8988T (cell line): ENCODE measurements at places on chromosomes 6 and 20.
A peak's percentile ranks its signal among the peaks of the same experiment; 100 is the strongest.

- DNase-seq = no peak
Observed at GRCh38 chr20:7695635-7696034, 244.6 kb downstream of the HAO1 start.

DNA sequence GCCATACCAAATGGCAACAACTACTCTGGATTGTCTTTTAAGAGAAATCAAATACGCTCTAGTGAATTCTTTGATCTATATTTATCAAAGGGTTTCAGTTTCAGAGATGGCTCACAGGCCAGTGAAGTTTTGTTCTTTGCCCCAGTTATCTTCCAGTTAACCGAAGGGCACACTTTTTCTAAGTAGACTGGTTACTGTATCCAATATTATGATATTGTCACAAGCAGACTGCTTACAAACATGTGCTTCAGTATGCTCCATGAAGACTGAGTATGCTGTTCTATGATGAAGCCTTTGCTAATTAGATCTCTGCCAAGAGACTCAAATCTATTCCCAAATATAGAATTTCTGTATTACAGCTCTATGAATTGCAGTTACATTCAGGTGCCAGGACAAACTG lies 181.1 kb downstream of the REV3L start:
- no peak for DNase-seq

DNA sequence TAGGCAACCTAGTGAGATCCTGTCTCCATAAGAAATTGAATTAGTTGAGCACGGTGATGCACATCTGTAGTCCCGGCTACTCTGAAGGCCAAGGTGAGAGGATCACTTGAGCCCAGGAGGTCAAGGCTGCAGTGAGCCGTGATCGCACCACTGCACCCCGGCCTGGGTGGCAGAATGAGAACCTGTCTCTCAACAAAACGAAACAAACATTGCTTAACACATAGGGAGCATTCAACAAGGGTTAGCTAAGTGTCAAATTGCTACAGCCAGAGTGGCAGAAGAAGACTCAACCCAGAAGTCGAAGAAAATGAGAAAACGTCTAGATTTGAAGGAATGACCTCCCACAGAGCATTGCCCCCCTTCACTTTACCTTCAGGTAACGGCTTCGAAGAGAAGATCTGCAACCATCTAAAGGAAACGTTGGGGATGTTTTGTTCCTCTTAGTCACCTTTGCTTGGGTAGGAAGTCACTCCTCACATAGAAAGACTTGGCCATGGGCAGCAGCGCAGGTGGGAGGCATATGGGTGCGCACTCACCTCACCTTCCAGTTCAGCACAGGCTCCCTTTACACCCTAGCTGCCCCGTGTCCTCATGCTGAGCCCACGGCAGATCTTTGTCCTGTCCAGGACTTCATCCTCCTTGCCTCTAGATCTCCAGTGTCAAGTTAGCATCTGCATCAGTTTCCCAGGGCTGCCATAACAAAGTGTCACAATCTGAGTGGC lies 63.7 kb upstream of the SHLD1 start:
- no peak for DNase-seq

- DNase-seq = no peak
Observed at GRCh38 chr6:53361549-53362031, 12.8 kb upstream of the ELOVL5 start.

DNA sequence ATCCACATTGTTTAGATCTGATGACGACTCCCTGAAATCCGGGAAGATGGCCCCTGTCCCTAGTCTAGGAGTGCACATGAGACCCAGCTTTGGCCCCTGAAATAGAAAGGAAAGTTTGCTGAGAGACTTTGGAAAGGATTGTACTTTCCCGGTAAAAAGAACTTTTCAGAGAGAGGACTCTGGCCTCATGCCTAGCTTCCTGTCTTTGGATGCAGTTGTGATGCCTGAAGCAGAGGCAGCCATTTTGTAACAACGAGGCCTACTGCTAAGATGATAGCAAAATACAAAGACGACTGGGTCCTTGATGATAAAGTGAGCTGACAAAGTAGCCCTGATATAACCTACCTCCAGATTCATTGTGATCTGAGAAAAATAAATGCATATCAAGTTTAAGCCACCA lies 6.9 kb downstream of the CPNE5 start:
- no peak for DNase-seq

DNA sequence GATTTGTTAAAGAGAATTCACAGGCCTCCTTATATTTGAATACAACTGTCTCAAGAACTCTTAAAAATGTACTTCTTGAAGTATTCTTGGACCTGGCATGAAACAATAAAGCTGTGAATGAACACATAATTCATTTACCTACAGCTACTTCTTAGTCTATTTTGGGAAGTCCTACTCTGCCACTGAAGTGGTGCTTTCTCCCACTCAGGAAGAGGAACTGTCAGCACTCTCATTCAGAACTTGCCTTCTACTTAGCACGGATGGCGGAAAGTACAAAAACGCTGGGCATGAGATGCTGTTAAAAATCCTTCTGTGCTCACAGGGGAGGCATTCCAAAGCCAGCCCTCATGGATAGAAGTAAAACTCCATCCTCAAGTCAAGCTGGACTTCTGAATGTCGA lies 144.8 kb upstream of the LAMP5 start:
- DNase-seq = no peak

DNA sequence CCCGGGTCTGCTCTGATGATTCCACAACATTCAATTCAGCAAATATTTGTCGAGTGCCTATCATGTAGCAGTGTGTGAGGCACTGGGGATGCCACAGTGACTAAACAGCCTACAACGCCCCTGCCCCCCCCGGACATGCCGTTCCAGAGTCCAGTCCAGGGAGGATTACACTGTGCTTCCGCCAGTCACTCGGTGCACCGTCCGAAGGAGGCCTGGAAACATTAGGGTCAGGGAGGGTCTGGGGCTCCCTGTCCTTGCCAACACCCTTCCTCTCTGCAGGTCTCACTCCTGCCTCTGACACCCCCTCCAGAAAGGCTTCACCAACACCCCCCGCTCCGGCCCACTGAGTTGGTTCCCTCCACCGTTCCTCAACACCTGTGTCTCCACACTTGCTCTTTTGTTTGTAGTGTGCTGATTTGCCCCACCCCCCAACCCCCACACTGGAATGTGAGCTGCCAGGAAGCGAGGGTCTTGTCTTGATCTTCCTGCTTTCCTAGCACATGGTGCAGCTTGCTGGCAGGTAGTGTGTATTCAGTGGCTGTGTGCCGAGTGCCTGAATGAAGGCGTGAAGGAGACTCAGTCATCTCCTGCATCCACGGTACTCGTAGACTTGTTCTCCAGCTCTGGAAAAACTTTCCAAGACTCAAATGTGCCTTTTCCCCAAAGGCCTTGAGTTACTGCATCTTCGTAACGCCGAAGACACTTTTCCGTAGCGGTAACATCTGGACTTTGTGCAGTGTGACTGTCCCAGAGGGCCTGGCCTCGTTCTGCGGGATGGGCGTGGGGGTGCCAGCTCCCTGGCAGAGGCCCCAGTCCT lies 150.4 kb downstream of the ZDHHC14 start:
- no peak for DNase-seq

- peak; percentile 72 for DNase-seq
Observed at GRCh38 chr6:85593438-85594196, at the start of gene SNX14. Gene SNX14 (minus strand): TSS chr6:85593858. CDS start chr6:85593718, 140 bp downstream.

- no peak for DNase-seq
Observed at GRCh38 chr6:1615151-1615852, 5.6 kb downstream of the FOXC1 start.

DNA sequence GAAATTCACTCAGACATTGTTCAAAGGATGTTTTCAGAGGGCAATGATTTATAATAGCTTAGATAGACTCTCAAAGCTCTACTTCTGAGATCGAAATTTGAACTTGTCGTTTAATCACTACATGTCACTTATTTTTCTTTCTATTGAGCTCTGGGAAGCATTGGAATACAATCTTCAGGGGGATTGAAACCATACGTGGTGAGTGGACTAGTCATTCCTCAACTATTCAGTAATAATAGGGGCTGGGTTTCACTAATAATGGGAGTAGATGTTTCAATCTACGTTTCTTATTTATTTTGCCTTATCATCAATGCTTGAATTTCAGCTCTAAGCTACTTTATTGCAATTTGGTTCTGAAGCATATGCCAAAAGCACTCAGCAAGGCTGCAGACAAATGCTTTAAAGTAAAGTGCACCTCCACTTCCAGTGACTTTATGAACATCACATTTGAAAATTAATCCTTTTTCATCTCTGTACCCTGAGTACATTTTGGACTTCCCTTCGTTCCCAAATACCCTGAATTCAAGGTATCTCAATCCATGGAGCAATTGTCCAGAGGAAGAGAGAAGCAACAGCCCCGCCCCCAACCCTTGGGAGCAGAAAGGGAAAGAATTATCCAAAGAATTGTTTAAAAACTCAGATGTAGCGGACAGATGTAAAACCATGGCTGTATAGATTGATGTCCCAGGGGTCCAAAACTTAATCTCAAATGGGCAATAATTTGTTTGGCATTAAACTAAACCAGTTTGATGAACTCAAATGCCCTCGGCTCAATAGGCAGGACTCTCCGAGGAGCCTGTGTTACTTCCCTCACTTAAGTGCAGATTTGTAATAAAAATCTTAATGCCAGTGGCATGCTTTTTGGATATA lies 68.1 kb downstream of the HFE start:
- DNase-seq = no peak

- no peak for DNase-seq
Observed at GRCh38 chr6:16471910-16472297, 233.5 kb downstream of the GMPR start.

DNA sequence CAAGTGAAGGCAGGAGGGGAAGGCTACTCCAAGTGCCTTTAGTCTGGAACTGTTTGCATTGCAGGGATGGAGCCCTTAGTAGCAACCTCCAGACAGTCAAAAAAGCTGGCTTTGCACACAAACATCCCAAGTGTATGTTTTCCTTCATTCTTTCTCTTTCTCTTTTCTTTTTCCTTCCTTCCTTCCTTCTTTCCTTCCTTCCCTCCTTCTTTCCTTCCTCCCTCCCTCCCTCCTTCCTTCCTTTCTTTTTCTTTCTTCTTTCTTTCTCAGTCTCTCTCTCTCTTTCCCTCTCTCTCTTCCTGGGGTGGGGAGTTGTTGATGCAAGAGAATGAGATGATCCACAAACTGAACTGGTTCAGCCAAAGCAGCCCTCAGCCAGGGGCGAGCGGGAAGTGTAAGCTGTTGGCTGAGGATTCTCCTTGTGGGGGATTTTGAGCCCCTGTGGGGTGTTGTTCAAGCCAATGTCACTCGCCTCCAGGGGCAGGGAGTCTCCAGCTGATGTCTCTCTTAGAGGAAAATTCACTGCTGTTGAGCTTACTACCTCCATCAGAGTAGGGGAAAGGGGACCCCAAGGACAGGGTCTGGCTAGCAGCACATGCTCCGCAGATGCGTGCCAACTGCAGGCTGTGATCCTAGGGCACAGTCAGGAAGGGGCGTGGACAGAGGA lies 11.7 kb downstream of the RSPO4 start:
- no peak for DNase-seq

GRCh38 chr6:149335924-149336608 lies 18.6 kb downstream of the TAB2 start:
- no peak for DNase-seq

DNA sequence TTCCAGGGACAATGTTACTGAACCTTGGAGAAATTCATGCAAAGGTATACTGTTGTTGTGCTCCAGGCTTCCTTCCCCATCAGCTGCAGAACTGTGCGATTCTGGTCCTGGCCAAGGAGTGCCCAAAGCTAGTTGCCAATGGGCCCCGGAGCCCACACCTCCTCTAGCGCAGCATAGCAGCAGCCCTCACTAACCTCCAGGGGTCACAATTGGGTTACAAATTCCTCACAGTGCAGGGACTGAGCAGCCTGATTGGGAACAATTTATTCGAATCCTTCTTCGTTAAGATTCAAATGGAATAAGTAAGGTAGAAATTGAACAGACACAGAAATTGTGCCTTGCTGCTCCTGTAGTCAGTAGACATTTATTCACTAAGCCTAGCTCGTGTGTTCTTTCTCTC lies 284.9 kb downstream of the PRKN start:
- no peak for DNase-seq

- no peak for DNase-seq
Observed at GRCh38 chr6:3405679-3406078, 51.2 kb downstream of the SLC22A23 start.

- no peak for DNase-seq
Observed at GRCh38 chr6:106525107-106525881, 104.0 kb downstream of the RTN4IP1 start.

- DNase-seq = no peak
Observed at GRCh38 chr6:24858177-24858653, 59.5 kb upstream of the ARMH2 start.

DNA sequence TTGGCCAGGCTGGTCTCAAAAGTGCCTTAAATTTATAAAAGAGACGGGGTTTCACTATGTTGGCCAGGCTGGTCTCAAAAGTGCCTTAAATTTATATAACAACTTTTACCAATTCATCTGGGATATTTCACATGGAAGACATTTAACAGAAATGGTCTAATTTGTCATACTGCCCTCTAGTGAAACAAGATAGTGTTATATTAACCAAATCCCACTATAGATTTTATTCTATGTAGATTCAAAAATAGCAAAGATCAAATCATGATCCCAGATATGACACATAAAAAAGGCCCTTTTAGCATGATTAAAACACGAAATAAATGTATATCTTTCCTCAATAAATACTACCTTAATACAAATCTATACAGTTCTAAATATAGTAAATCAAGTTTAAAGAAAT lies 102.8 kb upstream of the TFAP2D start:
- no peak for DNase-seq

- peak; percentile 49 for DNase-seq
Observed at GRCh38 chr6:33082702-33083101, 6.9 kb downstream of the HLA-DPB1 start.

GRCh38 chr6:116812051-116812650 lies 16.7 kb downstream of the GPRC6A start:
- no peak for DNase-seq

DNA sequence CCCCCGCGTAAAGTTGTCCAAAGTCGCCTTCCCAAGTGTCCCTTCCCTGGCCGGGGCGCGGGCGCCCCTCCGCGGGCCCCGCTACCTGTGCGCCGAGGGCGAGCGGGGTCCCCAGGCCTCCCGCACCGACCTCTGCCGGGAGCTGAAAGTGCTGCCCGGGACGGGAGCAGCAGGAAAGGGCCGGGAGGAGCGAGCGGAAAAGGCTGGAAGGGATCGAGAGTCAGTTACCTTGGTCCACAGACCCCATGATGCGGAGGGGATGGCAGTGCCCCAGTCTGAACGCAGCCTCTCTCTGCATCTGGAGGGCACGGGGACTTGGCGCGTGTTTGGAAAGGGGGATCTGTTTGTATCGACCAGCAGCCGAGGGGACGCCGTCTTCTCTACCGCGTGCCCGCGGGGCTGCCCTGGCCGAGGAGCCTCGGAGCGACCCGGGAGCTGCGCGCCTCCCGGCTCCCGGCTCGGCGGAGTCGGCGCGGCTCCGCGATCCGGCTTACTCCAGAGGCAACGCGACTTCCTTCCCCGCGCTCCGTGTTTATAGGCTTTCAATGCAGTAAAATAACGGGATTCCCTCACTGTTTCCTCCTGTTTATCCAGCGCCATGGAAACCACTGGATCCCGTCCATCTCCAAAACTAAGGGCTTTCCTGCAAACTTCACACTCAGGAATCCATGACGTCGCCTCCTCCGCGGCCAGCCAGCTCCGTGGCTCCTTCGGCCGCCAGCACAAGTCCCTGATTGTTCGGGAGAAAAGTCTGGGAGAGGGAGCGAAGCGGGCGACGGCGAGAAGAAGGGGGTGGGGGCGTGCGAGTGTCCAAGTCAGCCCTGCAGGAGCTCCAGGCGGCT lies 20.0 kb upstream of the NFATC2 start:
- DNase-seq = peak; percentile 65
